ENCODE measurements at places on chromosomes 1 and 21.

GRCh38 chr1:241499910-241500309 lies 19.6 kb downstream of the FH start:
- no peak for DNase-seq

- DNase-seq = peak; percentile 46
These were observed 12.0 kb upstream of the ADORA3 start for GRCh38 chr1:111515291-111516004.

GRCh38 chr1:228836427-228836826 lies 101.1 kb downstream of the RHOU start:
- DNase-seq = no peak

GRCh38 chr21:43716376-43717165 lies 2.4 kb upstream of the PDXK start:
- DNase-seq = no peak

- DNase-seq = no peak
These were observed 46.2 kb downstream of the AHDC1 start for GRCh38 chr1:27557596-27558340.

- no peak for DNase-seq
These were observed 665.0 kb downstream of the SMYD3 start for GRCh38 chr1:245842106-245842505.

DNA sequence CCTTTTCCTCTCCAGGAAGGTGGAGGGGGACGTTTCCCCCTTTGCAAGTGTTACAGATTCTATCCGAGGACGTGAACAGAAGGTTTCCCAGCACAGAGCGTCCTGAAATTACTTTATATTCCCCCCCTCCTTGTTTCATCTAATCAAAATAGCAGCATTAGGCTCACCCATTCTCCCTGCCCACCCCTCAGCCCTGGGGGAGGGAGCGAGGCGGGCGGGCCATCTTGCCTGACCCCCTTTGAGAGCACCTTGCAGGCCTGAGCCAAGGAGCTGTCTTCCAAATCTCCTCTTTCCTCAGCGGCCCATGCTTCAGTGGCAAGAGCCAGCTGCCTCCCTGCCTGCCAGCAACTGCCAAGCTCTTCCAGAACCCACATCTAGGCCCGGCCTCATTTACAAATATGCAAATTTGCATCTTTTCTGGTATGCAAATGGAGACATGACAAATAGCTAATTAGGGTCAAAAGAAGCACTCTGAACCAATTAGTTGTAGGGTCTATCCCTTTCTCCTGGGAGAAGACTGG lies 69.1 kb upstream of the POU3F1 start:
- no peak for DNase-seq

- no peak for DNase-seq
These were observed 18.0 kb downstream of the LTN1 start for GRCh38 chr21:28974531-28975227.

DNA sequence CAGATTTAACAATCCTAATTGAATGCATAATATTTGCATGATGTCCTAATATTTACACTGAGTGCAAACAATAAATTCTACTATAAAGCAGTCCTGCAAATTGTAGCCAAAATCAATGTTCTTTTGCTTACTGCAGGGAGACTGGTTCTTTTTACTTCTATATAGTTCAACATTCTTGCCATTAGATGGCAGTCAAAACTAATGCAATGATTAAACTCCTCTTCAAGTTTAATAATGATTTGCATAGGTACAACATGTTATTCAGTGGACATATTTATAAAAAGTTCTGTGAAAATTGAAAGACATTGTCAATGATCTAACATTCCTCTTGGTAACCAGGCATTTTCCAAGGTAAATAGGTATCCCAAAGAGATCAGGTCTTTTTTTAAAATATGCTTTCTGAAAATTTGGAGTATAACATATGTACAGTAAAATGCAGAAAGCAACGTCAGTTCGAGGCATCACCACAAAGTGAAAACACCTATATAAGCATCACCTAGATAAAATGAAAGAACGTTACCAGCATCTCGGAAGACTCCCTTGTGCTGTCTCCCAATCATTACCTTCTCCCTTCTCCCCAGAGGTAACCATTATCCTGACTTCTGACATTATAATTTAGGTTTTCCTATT lies 9.8 kb upstream of the FNBP1L start:
- DNase-seq = no peak

DNA sequence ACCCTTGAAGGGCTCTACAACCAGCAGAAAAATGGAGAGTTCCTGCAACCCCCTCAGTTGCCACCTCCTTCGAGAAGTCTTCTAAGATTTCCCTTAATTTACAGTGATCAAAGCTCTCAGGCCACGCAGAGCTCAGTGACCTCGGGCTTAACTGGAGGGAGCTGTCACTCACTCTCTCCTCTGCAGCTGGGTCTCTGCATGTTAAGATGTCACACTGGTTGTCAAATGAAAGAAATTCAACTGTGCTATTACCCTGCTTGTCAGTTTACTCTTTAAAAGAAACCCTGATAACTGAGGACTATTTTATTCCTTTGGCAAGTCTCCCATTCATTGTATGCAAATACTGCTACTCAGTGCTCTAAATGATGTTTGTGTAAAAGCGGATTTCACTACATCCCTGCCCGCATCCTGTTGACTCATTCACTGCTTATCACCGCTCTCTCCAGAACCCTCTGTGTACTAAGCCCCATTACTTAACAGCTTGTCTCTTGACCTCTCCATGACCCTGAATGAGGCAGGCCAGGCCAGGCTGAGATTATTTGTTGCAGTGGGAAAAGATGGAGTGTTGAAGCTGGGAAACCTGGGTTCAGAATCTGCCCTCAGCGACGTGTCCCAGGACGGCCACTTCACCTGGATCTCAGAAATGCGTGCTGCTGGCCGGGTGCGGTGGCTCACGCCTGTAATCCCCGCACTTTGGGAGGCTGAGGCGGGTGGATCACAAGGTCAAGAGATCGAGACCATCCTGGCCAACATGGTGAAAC lies 13.7 kb downstream of the DHRS3 start:
- no peak for DNase-seq

GRCh38 chr1:28229996-28230395 lies 2.8 kb downstream of the DNAJC8 start:
- no peak for DNase-seq

DNA sequence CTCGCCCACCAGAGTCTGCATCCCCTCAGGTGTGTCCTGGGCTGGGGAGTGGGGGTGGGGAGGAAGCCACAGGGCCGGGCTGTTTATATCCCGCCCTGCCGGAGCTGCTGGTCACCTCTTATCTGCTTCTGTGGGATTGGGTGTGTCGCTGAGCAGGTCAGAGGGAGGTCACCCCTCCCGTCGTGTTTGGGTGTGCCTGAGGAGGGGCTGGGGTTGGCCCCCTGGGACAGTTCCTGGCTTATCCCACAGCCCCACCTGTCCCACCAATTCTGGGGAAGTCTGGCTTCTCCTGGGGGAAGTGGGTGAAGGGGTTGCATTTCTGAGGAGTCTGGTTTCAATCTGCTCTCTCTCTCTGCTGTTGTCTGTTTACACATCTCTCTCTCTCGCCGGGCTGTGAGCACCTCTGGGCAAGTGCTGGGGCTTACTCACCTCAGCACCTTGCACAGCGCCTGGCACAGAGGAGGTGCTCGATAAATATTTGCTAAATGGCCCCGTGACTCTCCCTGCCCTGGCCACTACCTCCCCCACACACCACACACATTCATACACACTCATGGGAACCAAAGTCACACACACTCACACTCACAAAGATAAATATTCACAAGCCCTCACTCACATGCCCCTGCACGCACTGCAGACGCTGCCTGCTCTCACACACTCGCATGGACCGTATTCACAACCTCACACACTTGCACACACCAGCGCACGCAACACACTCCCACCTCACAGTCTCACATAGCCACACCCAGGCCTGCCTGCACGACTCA lies 8.3 kb downstream of the ELF3 start:
- DNase-seq = no peak

DNA sequence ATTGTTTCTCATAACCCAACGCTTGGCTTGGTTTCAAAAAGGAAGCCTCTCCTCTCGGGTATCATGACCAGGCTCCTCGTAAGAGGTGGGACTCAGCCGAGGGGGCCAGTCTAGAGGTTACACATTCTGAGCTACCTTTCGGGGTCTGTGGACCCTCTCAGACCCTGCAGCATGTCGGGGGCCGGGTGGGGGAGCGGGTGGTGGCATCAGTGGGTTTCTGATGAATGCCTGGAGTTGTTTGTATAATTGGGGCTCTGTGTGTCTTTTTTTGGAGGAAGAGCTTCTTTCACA lies 229.3 kb downstream of the CAMTA1 start:
- no peak for DNase-seq

DNA sequence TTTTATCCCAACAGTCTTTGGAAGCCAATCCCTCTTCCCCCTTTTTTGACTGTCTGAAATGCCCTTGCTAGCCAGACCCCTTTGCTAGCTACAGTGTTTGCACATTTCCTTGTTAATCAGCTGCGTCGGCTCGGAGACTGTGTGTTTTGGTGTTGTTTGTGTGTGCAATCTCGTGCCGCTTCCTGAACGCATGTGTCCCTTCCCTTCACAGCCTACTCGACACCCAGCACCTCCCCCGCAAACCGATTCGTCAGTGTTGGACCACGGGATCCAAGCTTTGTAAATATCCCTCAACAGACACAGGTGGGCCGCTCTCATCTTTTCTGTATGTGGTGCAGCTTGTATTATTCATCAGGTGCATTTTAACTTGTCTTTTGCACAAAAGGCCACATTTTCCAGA lies 298.7 kb downstream of the TM2D1 start:
- no peak for DNase-seq

DNA sequence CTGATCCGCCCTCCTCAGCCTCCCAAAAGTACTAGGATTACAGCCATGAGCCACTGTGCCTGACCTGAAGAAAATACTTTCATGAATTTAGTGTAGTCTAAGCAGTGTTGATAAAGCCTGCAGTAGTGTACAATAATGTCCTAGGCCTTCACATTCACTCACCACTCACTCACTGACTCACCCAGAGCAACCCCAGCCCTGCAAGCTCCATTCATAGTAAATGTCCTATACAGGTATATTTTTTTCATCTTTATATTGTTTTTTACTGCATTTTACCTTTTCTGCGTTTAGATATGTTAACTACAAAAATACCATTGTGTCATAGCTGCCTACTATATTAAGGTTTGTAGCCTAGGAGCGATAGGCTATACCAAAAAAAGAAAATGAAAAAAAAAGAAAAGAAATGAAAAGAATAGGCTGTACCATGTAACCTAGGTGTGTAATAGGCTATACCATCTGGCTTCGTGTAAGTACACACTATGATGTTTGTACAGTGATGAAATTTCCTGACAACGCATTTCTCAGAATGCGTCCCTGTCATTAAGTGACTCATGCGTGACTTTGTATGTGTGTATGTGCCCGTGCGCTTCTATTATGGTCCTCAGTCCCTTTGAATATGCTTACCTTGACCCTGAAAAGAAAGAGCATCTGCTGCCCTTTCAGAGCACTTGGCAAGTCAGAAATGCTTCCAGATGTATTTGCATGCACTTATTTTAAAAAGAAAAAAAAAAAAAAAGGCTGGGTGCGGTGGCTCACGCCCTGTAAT lies 9.2 kb upstream of the SLAMF8 start:
- DNase-seq = no peak

- DNase-seq = no peak
These were observed 80.1 kb upstream of the PUM1 start for GRCh38 chr1:31145648-31146047.

- no peak for DNase-seq
These were observed 648.8 kb downstream of the ADGRL2 start for GRCh38 chr1:82449506-82450057.

GRCh38 chr1:226222686-226223085 lies 778 bp upstream of the MIXL1 start:
- DNase-seq = no peak

- DNase-seq = peak; percentile 70
These were observed 579 bp upstream of the TENT5C start for GRCh38 chr1:117605164-117605773.

DNA sequence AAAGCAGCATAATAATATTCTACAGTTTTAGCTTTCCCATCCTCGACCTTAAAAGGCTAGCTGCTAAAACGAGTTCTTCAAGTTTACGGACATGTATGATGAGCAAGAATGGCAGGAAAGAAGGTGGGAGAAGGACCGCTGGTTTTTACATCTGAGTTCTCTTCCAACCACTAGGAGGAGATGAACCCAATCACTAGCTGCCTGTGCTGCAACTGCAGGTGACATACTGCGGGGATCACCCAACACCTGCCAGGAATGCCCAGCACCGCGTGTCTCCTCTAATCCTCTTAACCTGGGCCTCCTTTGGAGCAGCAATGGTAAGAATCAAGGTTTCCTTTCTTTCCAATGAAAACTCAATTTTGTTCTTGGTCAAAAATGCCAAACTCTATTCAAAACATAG lies 23.5 kb downstream of the TOR3A start:
- peak; percentile 47 for DNase-seq

- DNase-seq = no peak
These were observed 51.4 kb upstream of the ACTRT2 start for GRCh38 chr1:2969845-2970291.

DNA sequence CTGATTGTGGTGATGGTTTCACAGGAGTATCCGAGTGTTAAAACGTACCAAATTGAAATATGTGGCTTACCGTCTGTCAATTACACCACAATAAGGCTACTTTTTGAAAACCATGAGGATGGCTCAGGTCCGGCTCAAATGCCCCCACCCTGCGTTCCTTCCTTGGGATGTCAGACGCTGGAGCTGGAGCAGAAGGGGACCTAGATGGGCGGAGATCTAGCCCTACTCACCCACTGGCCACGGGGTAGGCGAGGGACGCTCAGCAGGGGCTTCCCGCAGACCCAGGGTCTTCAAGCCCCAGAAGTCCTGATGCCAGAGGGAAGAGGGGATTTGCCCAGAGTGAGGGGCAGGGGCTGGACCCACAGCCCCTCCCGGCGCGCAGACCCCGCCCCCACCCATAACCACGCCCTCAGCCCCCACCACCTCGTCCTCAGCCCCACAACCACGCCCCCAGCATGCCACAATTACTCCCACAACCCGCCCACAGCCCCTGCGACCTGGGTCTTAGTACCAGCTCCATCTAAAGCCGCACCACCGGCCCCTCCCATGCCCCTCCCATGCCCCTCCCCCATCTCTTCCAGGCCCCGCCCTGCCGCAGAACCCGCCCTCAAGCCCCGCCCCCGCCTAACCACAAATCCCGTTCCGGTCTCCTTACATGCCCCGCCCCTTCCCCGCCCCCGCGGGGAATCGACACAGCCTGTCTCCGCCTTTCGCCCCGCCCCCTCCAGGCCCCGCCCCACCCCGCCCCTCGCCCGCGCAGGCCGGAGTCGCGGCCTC lies at the start of gene LRRC3:
LRRC3 (plus strand) TSS at position 764 of the 777 bp plus-strand sequence. CDS start 1,135 bp downstream, outside the sequence.
- DNase-seq = peak; percentile 57

GRCh38 chr1:99852648-99853047 lies 2.5 kb downstream of the AGL start:
- DNase-seq = no peak

GRCh38 chr1:167854184-167854583 lies 59.8 kb downstream of the ADCY10 start:
- no peak for DNase-seq

DNA sequence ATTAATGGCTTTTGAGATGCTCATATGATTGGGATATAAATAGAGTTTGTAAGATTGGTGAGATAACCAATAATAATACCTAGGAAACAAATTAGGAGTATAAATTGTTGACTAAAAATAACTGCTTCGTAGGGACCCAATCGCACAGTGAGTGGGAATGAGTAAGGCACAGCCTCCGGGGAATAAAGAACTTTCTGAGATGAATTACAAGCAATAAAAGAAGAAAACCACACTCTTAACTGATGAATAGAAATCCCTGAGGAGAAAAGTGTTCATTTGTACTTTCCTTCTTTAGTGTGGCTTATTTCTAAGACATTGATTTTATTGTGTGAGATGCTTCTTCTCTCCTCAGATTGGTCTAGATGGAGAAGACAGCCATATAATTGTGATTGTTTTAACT lies 443.4 kb upstream of the PRMT6 start:
- DNase-seq = no peak
